Stimulated activated CD8-positive, alpha-beta memory T cell treated with anti-CD3 and anti-CD28 coated beads, Interleukin-4, amount 100 ng/mL, for 1 hour (primary cell): ENCODE measurements at places on chromosomes 2 and 18.

DNA sequence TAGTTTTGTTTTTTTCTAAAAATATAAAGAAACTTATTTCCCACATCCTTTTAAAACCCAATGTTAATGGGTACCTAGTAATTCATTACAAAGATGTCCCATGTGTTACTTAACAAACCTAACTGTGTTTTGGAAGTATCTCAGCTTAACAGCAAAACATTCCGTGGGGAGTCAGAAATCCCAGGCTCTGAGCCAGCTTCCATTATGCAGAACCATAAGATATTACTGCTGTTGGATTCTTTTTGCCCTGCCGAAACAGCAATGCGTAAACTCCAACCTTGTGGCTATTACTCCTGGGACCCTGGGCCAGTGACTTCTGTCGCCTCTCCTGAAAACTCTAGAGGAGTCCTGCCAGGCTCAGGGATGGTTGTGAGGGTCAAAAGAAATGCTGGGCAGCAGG, 174.1 kb downstream of the UXS1 start:
- no peak for DNase-seq

DNA sequence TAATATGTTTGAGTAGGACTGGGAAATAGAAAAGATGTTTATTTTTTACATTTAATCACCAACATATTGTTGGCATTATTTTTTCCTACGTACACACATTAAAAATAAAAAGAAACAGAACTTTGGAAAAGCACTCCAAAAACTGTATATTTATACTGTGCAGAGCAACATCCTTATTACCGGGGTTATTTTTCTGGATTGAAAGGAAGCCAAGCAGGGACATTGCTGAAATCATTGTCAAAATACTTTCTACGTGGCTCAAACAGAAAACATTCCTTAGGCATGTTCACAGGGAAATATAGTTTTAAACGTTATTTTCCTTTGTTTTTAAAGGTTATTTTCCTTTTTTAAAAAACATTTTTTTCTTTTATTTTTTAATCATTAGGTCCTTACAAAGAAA, 315.0 kb upstream of the SMIM21 start:
- DNase-seq = no peak

DNA sequence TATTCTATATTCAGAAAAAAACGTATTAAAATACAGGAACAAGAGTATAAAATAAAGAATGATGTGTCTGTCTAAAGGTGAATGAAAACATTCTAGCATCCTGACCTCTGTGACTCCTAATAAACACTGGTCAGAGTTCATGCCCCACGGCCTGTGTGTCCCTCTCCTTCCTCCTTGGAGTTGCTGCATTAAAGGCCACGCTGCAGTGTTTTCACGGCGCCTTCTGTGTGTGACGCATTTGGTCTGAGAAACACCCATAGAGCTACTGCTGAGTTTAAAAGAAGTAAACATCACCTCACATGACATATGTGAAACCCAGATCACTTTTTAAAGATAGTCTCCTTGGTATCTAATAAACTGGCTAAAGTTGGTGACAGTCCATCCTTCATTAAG, 90.5 kb downstream of the ITGB1BP1 start:
- no peak for DNase-seq

DNA sequence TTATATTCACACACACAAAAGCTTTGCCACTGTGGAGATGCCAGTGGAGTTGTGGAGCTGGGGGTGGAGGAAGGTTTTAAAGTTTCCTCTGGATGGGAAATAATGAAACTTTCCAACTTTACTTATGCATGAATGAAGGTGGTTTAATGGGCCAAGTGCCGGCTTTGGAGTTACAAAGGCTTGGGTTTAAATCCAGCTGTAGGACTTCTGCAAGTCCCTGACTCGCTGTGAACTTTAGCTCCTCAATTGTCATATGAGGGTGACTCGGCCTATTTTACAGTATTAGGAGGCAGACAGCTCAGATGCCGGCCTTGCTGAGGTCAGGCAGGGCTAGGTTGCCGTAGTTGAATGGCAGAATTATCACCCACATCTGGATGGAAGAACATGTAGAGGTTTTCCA, 415.8 kb upstream of the TRIB2 start:
- no peak for DNase-seq

DNA sequence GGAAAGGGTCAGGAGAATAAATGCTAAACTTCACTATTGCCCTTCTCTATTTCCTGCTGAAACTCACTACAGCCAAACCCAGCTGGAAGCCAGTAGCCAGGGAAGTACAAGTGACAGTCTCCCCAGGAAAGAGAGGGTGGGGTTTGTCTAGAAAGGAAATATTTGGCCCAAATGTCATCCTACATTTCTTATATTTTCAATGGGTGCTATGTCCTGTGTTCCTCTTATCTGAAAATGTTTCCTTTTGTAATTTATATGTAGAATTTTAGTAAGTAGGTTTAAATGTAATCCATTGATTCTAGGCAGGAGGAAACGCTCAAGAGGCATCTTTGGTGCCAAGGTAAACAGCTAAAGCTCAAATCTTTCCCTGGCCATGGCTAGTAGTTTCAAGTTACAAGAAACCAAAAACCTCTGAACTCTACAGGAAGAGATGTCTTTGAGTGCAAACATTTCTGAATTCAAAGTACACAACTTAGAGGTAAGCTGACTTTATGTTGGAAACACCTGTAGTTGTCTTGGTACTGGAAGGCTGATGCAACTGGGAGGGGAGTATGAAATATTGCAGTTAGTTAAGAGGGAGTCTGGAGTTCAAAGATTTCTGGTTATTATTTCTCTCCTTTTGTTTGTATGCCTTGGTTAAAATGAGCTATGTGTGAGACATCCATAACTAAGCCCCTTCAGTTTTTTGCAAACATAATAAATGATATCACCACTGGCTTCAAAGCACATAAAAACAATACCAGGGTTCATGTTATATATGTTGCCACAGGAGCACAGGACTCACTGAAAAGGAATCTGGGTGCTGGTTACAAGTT, 356.1 kb upstream of the ZC3H15 start:
- DNase-seq = no peak

DNA sequence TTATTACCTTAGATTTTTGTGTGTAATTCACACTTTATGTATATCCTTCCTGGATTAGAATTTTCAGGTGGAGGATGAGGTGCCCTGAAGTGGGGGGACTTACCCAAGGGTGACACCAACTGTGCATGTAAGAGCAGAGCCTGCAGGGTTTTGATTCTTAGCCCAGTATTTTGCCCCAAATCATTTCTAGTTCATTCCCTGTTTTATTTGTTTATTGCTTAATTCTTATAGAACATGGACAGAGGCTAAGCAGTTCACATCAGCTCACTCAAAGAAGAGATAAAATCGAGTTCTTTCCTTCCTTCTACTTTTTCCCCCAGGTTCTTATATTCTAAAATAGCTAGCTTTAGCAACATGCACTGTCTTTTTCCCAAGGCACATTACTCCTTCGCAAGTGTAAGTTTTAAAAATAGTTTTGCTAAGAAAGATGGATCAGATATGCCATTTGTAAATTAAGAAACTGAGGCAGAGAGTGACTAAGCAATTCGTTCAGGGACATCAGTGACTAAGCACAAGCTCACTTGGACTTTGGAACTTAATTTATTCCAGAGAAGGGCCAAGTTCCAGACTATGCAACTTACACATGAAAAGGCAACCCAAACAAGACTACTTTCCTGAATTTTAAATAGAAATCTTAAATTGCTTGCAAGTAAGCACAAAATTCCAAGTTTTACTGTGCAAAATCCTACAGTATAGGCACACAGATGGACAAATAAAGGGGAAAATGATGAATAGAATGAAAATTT, 427.9 kb upstream of the POU3F3 start:
- no peak for DNase-seq

GRCh38 chr2:151729415-151729811, 4.9 kb downstream of the NEB start:
- no peak for DNase-seq

DNA sequence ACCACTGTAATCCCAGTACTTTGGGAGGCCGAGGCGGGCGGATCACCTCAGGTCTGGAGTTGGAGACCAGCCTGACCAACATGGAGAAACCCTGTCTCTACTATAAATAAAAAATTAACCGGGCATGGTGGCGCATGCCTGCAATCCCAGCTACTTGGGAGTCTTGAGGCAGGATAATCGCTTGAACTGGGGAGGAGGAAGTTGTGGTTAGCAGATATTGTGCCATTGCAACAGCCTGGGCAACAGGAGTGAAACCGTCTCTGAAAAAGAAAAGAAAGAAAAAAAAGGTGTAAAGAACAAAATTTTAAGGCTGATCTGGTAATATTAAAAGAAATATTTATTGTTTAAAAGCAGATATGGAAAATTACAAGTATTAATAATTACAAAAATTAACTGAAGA, 29.7 kb downstream of the ZNF804A start:
- no peak for DNase-seq

GRCh38 chr2:138182937-138183312, 218.7 kb downstream of the HNMT start:
- DNase-seq = no peak

GRCh38 chr2:205730701-205731582, 48.6 kb downstream of the NRP2 start:
- no peak for DNase-seq

DNA sequence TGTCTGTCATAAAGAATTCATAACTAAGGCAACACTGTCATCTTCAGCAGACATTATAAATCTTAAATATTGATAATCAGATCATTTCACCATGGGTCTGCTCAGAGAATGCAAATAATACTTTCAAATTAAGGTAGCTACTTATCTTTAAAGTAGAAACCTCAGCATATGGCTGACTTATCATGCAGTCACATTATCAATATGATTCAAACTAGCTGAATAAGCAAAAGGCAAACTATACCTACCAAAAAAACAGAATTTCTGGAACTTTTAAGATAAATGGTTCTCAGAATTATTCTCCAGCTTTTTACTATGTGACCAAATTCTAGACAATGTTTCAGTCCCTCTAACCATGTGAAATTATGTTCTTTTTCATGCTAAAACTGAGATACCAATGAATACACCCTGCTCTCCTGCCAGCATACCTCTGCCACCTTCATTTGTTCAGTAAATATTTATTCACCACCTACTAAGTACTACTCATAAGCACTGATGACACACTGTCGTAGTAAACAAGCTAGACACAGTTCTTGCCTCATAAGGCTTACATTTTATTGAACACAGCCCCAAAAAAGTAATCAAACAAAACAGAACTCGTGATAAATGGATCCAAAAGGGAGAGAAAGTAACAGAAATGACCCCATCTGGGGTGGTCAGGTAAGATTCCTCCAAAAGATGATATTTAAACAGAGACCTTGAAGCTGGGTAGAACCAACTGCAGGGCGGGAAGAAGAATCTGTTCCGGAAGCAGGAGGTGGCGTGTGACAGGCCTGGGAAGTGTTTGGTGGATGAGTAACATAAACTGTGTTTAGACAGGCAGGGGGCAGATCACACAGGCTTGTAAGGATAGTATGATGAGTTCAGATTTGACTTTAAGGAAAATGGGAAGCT, 17.7 kb downstream of the SPIRE1 start:
- DNase-seq = no peak

GRCh38 chr2:5387406-5387805, 304.8 kb upstream of the SOX11 start:
- DNase-seq = no peak

DNA sequence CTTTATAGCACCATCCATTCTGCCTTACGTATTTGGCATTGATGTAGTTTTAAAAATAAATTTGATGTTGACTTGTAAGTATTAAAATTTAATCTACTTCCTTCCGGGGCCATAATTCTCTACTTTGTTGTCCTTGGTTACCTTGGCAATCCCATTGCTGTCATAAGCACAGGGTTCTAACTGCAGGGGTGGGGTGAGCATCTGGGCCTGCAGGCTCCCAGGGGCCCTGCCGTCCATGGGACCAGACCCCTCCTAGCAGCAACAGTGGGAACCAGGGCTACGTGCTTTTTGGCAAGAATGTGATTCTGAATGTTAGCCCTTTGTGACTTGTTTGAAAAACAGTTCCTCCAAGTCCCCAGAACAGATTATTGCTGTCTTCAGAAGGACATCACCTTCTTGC, 4.9 kb downstream of the ASAP2 start:
- no peak for DNase-seq

GRCh38 chr18:9403795-9404564, 69.4 kb downstream of the TWSG1 start:
- DNase-seq = no peak

DNA sequence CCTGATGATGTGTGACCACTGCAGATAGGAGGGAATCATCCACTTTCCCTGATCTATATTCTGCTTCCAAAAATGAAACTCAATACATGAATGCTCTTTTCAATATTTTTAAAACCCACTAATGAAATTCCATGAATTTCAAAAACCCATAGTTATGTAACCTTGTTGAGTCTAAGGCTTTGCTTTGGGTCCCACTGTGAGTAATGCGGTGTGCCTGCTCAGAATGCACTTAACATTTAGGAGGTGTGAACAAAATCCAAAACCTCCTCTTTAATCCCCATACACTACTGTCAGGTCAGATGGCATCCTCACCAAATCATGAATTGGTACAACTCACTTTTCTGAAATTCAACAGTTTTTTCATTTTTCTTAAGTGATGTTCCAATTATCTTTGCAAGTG, 50.4 kb downstream of the CCDC93 start:
- DNase-seq = no peak

- no peak for DNase-seq
These were observed 125.7 kb upstream of the EPAS1 start for GRCh38 chr2:46171411-46171953.

DNA sequence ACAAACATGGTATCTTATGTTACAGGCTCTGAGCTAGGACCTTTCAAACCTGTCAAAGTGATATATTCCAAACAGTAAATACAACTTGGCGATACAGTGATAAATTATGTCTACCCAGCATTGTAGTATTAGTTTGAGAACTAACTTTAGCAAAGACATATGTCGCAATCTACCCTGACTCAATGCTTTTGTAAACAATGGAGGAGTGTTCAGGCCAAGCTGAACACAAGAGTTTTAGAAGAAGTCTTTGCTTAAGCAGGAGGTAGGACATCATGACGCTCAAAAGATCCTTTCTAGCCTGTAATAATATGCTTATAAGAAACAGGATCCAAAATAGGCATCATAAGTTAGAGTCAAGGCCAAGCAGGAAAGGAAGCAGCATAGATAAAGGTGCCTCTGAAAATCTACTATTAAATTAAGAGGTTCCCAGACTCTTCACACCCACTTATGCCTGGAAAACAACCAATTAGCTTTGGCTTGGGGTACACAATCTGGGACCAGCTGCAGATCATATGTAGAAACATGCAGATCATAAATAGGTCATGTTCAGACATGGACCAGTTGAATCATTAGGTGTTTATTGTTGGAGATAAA, 132.5 kb downstream of the CSRNP3 start:
- DNase-seq = no peak

DNA sequence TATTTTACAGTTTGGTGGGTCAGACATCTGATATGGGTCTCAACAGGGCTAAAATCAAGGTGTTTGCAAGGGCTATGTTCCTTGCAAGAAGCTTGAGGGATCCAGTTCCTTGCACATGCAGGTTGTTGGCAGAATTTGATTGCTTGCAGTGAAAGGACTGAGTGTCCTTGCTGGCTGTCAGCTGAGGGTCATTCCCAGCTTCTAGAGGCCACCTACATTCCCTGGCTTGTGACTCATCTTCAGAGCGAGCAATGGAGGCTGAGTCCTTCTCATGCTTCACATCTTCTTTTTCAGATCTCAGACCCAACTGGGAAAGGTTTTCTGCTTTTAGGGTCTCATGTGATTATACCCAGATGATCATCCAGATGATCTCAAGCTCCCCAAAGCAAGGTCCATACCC, 12.4 kb downstream of the MEX3C start:
- DNase-seq = no peak

GRCh38 chr2:207417301-207417718, 112.5 kb upstream of the CREB1 start:
- no peak for DNase-seq
